ENCODE measurements at places on chromosomes 12 and 14.
A peak's percentile ranks its signal among the peaks of the same experiment; 100 is the strongest.

- no peak for DNase-seq
Measured at GRCh38 chr14:81122326-81122725, 98.4 kb downstream of the GTF2A1 start.

DNA sequence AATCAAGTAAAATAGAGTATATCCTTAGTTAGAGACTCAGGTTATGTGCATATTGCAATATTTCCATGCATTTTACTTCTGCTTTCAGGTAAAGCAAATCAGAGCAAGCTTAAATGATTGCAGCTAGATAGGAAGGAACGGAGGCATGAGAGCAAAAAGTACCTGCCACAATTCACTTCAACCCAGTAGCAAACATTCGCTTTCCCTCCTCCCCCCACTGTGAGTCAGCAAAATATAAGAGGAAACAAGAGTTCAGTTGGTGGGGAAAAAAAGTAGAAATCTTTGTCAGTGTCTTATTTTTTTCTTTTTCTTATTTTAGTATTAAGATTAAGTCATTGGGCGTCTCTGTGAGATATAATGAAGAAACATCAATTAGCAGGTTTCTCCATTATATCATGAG lies 475.4 kb downstream of the NPAS3 start:
- DNase-seq: no peak

- DNase-seq: peak; percentile 37
Measured at GRCh38 chr12:68613209-68613904, 2.7 kb downstream of the RAP1B start.

- DNase-seq: peak; percentile 12
Measured at GRCh38 chr14:99389174-99389826, 91.4 kb downstream of the SETD3 start.

GRCh38 chr12:107442326-107442987 lies 243.1 kb upstream of the PWP1 start:
- DNase-seq: no peak

GRCh38 chr12:6274231-6275221 lies 36.0 kb upstream of the PLEKHG6 start:
- DNase-seq: no peak

GRCh38 chr12:12683136-12683697 lies 12.8 kb downstream of the GPR19 start:
- DNase-seq: no peak

DNA sequence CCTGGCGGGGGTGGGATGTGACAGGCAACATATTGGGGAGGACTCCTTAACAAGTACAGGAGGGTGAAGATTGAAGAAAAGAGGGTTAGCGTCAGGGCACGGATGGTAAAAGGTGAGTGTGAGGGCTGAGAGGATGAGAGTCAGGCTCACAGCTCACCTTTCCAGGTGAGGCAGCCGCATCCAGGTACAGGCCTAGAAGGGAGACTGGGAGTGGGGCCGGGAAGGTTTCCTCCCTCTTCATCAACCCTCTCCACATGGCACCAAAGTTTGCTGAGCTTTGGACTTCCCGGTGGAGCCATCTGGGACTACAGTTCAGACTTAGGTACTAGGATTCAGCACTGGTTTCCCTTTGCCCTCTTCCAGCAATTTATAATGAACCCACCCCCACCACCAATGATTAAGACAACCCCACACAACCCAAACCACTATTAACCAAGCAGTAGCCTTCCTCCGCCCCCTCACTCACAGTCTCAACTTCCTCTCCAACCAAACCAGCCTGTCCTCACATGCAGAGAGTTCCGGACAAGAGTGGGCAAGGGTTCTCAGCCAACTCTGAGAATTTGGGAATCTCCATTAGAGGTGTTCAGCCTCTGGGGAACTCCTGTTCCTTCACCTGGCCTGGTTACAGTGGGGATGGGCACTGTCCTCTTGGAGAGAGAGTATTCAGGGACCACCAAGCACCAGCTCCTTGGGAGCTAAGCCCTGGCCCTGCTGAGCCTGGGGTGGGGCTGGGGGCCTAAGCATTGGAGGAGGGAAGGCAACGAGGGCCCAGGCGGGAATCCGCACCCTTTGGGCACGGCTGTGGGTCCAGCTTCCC lies 2.4 kb upstream of the HOXC4 start:
- no peak for DNase-seq

DNA sequence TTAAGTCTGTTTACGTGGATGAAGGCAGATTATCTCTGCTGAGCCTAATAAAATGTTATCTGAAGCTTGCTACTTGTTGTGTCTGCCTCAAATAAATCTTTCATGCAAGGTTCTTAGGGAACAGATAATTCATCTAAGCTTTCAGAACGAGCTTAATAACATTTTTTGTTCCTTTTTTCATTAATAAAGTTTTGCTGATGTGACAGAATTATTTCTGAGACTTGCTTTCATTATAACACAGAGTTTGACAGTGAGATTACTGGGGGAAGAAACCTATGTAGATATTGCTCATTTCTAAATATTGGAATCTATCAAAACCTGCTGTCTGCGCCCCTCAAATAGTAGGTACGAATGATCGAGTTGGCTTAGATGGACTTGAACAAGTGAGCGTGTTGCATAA lies 948.7 kb upstream of the SEL1L start:
- no peak for DNase-seq
